ENCODE measurements at places on chromosomes 2 and 18.

DNA sequence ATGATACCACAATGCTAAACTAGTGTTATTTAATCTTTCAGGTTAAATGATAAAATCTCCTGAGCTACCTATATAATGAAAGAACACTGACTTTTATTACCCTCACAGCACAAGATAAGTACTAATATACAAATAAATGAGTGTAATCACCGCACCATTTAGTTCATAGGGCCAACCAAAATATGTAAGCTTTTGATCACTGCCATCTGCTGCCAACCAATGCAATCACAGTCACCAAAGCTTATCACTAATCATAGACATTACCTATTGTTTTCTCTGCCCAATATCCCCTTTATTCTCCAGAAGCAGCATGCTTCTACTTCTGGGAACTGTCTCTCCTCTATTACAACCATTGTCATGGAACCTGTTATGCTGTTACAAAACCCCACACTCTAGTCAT is 151.6 kb upstream of the LRATD1 start:
- no peak for DNase-seq

DNA sequence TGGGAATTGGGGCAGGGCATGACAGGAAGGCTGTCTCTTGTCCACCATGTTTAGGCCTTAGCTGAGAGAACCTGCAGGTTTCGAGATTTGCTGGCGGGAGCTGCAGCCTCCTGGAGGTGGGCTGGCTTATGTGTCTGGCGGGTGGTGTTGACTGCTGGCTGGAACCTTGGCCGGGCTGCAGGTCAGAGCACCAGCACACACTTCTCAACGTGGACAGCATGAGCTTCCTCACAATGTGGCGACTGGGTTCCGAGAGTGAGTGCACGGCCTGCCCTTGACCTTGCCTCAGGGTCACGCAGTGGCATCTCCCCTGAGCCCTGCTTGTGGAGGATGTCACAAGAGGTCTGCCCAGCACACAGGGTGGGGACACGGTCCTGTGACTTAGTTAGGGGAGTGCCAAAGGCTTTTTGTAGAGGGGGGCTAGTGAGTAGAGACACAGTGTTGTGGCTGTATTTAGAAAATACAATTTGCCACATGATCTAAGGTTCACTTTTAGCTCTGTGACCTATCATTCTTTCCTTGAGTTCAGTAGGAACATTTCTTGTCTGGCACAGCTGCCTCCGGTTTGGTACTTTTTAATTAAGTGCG is 134.8 kb downstream of the SEPTIN10 start:
- no peak for DNase-seq

DNA sequence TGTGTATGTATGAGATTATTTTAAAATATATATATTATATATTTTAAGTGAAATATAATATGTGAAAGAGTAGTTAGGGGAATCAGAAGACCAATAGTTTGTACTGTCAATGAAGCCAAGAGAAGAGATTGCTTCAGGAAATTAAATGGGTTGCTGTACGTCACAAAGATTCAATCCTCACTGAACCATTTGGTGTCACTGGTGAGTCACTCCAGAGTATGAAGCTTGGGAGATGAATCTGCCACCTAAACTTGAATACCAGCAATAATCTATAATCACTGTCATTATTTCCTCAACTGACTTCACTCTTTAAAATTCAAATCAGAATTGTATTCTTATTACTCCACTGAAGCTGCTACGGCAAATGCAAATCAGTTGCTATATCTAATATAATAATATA is 41.9 kb upstream of the SCN9A start:
- DNase-seq, result no peak

DNA sequence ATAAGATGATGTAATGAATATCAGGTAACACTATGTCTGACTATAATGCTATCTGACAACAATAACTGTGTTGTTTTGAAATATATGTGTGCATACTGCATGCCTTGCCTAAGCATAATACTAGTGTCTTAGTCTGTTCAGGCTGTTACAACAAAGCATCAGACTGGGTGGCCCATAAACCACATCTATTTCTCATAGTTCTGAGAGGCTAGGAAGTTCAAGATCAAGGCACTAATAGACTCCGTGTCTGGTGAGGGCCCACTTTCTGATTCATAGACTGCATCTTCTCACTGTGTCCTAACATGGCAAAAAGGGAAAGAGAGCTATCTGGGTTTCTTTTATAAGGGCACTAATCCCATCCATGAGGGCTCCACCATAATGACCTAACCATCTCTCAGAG is 80.1 kb downstream of the SUCLG1 start:
- DNase-seq, result no peak

DNA sequence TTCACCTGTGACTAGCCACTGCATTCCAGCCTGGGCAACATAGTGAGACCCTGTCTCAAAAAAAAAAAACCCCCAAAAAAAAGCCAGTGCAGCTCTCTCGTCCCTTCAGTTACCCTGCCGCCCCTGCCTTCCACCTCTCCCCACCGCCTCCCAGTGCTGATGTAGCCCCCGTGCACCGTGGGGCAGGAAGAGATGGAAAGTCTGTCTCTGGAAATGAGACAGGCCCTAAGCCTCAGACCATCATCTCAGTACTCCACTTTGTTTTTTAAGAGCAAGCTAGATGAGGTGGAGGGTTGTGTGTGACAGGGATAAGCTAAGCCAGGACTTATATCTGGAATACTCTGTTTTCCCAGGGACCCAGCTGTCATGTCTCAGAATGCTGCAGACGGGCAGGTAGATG is 32.0 kb downstream of the MERTK start:
- no peak for DNase-seq

- no peak for DNase-seq
These were observed 49.4 kb downstream of the HNMT start for GRCh38 chr2:138013639-138014038.

DNA sequence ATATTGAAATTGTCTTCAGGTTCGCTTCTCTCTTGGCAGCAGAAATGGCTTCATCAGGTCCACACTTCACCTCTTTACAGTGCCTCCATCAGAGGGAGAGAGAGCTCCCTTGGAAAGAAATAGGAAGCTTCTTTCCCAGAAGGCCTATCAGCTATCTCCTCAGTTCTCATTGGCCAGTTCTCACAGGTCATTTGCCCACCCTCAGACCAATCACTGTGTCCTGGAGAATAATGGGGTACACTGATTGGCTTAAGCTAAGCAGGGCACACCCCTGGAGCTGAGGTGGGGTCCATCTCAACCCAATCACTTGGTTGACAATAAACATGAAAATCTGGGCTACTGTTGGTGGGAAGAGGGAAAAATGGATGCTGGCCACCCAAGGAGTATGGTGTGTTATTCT is 5.2 kb downstream of the GNLY start:
- DNase-seq, result no peak

DNA sequence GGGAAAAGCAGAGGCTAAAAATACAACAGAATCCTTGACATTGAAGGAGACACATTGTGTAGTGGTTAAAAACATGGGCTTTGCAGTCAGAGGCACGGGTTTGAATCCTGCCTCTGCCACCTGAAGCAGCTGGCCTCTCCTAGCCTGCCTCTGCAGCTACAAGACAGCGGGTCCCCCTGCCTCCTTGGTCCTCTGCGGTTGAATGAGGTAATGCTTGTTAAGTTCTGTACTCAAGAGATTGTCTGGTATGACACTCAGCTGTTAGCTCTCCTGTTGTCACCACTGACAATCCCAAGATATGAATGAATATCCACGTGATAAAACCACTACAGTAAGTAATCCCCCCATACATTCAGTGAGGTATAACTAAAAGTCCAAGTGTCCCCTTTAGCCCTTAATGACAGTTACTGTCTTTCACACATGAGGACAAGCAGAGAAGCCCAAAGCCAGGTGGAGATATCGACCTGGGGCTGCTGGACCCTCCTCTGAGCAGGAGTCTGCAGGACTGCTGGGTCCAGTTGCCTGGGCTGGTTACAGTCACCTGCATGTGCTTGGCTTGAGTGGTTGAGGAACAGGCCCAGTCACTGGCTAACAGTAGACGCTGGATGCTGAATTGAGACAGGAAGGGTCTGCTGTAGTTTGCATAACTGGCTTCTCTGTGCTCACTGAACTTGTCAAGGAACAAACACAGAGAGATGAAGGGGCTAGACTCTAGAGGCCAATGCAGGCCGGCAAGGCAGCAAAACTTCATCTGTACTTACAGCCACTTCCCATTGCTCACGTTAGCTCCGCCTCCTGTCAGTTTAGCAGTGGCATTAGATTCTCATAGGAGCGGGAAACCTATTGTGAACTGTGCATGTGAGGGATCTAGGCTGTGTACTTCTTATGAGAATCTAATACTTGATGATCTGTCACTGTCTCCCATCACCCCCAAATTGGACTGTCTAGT is 85.5 kb downstream of the TGFA start:
- DNase-seq, result no peak

DNA sequence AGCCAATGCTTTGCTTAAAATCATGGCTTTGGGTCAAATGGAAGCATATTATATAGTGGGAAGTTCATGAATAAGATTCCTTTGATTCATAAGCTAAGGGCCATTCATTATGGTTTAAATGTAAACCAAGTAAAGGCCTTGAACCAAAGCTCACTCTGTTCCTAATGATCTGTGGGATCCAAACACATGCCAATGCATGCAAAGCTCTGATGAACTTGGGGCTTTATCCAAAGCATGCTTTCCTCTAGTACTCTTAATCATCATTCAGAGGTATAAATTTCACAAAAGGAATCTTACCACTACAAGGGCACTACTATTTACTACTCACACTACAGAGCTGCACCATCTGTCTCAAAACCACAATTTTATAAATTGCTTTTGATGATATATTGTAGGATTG is 102.8 kb upstream of the RBMS1 start:
- no peak for DNase-seq

DNA sequence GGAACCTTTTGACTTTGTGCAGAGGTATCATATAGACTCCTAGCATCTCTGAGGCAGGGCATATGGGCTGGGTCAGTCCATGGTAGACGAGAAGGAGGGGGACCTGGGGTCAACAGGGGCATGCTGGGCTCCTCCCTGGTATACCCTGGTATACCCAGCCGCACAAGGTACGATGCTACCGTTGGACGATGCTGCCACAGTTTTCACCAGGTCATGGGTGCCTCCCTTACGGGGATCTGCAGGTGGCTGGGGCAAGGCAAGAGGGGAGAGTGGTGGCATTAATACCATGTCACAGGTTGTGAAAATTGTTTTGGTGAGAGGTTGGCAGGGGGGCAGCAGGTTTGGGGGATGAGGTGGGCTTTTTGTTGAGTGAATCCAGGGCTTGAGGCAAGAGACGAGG is 149.8 kb downstream of the TSN start:
- DNase-seq, result no peak

- DNase-seq, result no peak
These were observed 15.5 kb downstream of the MROH2A start for GRCh38 chr2:233793465-233794127.

DNA sequence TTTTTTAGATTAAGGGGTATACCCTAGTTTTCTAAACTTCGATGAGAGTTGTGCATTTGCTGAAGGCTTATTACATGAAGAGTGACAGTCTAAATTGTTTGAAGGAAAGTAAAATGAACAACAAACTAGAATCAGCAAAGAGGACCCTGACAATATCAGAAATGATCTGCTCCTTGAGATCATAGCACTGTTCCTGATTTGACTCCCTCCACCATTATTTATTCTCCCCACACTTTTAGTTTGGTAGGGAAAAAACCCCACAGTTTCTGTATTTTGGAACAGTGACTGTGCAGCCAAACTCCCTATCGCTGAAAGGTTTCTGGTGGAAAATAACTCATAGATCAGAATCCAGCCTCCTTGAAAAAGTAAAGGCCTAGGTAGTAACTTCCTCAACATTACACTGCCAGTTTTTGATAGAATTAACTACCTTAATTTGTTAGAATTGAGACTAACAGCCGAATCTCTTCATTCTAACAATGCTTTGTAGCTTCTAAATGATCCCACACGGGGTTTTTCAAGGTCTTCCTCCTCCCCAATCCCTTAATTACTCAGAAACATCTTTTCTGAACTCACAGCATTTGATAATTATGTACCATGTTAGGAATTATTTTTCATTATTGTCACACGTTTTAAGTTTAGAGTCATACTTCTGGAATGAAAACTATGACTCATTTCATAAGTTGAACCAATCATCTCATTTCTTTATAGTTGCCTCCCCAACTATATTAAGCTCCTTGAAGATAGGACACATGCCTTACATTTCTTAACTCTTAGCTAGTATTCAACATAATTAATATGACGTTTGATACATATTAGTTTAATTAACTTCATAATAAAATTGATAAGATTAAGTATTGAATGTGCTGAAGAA is 2.9 kb downstream of the MYL12A start:
- no peak for DNase-seq

DNA sequence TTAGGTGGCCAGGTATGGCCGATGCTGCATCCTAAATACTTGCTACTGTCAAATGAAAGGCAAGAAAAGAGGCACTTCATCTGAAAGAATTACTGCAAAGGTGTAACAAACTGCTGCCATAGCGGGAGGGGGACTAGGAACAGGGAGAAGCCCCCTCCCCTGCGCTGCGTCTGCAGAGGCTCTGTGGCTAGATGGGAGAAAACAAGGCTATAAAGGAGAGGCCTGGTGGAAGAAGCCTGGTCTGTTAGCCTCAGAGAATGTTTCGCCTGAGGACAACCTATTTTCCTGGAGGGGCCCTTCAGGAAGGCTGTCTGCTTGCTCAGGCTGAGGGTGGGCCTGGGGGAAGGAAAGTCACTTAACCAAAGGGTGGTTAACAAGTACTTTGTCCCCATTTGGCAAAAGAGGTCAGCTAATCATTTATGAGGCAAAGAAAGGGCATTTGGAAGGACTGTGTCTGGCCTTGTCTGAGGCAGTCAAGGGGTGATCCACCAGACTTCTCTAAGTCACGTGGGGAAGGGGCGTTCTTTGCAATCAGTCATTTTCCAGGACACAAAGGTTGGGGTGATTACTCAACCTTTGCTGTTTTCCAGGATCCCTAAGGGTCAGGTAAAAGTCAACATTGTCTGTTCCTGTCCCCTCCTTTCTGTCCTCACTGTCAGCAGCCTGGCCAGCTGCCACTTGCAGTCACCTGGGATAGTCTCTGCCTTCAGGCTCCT is 103.0 kb upstream of the TMEM200C start:
- no peak for DNase-seq

GRCh38 chr2:150276737-150277136 is 210.7 kb downstream of the RND3 start:
- DNase-seq, result no peak

- DNase-seq, result no peak
These were observed 13.0 kb downstream of the CXCR4 start for GRCh38 chr2:136104977-136105376.

- DNase-seq, result peak; percentile 19
These were observed 51.9 kb downstream of the SLC4A1AP start for GRCh38 chr2:27715318-27716210.

DNA sequence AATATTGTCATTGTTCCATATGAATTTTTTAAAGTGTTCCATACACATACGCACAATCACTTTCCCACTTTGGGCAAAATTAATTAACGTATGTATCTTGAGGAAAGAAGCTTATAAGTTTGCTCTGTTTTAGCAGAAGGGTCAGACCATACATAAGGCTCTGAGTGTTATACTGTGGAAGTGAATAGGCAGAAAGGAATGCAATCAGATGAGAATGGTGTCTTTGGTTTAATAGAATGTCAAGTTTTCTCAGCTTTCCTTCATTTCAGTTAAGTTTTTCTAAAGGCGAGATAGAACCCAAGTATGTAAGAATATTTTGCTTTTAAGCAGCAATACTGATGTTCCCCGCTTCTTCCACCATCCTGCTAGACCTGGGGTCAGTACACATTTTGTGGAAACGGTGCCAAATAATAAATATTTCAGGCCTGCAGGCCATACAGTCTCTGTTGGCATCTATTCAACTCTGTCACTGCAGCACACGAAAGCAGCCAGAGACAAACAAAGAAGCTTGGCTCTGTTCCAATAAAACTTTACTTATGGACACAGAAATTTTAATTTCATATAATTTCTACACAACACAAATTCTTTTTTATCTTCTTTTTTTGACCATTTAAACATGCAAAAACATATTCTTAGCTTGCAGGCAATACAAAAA is 100.6 kb downstream of the UPP2 start:
- no peak for DNase-seq
